ENCODE measurements at places on chromosomes 5 and 9. TPM values are rescaled to one million over a fixed set of nuclear protein-coding genes. Genes with fewer than 3 reads are reported as not detected.

DNA sequence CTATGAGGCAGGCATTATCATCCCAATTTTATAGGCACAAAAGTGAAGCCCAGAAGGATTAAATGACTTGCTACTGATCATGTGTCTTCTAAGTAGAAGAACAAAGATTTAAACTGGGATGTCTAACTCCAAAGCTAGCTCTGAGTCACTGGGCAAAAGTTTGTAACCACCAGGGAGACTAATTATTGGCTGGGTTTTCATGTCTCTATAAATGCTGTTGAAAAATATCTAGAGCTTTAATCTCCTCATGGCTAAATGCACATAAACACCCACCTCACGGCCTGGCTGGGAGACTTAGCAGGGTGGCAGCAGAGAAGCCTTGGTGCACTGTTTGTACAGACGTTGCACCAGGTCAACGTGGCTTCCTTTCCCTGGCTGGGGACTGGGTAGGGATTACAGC, 144.6 kb downstream of the MELK start:
- DNase-seq: no peak

DNA sequence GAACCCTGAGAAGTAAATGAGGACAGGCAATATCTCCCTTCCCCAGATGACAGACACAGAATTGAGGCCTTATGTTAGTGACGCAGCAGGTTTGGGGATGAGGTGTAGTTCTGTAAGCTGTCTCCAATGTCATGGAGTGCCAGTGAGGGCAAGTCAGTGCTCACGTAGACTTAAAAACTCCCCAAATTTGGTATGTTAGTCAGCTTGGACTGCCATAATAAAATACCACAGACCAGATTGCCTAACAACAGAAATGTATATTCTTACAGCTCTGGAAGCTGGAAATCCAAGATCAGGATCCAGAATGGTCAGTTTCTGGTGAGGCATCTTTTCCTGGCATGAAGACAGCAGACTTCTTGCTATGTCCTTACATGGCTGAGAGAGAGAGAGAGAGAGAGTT, 14.9 kb downstream of the FOXI1 start:
- DNase-seq: no peak

The SELENOP gene
- 11.2 TPM for polyA plus RNA-seq

- no peak for DNase-seq
These were observed 193.4 kb upstream of the GAS1 start for GRCh38 chr9:87140605-87141109.

- no peak for DNase-seq
These were observed 71.6 kb downstream of the GCNT1 start for GRCh38 chr9:76530458-76531110.

The CCNH gene
- polyA plus RNA-seq: 43.4 TPM

- no peak for DNase-seq
These were observed 82.9 kb downstream of the TMEM252 start for GRCh38 chr9:68457803-68458202.

DNA sequence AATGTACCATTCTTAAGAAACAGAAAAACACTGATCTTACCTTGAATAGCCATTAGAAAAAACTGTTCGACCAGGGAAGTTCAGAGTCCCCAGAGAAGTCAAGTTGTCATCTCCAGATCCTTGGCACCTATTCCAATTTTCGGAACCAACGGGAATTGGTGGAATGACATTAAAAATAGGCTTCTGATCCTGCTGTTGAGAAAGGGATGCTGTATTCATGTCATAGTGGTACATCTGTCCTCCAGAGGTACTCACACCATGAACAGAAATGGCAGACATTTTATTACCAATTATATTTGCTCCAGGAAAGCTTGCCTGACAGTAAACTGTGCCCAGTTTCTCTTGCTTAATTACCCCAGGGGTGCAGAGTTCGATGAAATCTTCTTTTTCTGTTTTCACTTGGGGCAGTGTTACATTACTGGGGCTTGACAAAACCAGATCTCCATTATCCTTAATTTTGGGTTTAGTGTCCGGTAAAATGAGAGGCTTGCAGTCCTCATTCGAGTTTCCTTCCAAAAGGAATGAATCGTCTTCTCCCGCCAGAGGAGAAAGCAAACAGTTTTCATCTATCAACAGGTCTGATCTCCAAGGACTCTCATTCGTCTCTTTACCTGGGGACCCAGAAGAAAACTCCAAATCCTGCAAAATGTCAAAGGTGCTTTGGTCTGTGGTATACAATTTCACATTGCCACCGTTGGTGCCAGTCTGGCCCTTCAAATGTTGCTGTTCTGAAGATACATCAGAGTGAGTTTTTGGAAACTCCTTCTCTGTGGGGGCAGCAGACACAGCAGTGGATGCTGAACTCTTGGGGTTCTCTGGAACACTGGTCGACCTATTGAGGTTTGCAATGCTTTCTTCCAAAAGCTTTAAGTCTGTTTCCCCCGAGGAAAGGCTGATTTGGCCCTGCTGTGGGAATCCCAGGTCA, 3.6 kb downstream of the NR3C1 start:
- DNase-seq: no peak

- DNase-seq: no peak
These were observed 86.1 kb downstream of the GPR21 start for GRCh38 chr9:123119566-123119965.

DNA sequence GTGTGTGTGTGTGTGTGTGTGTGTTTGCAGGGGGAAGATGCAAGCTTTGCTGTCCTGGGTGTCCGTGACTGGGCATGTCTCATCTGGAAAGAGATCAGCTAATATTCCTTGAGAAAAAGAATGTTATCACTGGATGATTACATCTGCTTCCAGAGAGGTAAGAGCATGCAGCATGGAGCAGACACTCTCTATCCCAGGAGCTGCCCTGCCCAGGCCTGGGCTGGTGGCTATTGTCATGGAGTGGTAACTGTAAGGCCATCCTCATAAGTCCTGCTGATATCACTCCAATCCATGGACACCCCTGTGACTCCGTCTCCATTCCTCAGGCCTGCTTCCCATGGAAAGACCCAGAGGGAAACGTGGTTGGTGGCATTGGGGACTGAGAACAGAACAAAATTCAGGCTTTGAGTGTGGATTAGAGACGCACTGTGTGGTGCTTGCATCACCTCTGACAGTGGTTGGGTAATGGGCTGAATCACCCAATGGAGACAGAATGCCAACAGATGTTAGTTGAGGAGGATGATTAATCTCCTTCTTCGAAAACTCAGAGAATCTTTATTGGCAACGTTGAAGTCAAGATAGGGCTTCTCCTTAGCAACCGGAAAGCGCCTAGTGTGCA, 52.0 kb upstream of the KCNIP1 start:
- no peak for DNase-seq

GRCh38 chr5:178427576-178428197, 162.5 kb downstream of the COL23A1 start:
- DNase-seq: no peak

GRCh38 chr5:33198836-33199235, 241.9 kb upstream of the TARS1 start:
- DNase-seq: no peak

The REXO4 gene
- 21.5 TPM for polyA plus RNA-seq

Measured in keratinocyte (primary cell).